Stimulated activated CD4-positive, alpha-beta T cell treated with anti-CD3 and anti-CD28 coated beads, Interleukin-1b, Interleukin-23, amount 100 ng/mL, for 4 hours (primary cell): ENCODE measurements at places on chromosomes 12 and 14.

- no peak for DNase-seq
Observed at GRCh38 chr12:3553681-3554370, 62.8 kb downstream of the PRMT8 start.

DNA sequence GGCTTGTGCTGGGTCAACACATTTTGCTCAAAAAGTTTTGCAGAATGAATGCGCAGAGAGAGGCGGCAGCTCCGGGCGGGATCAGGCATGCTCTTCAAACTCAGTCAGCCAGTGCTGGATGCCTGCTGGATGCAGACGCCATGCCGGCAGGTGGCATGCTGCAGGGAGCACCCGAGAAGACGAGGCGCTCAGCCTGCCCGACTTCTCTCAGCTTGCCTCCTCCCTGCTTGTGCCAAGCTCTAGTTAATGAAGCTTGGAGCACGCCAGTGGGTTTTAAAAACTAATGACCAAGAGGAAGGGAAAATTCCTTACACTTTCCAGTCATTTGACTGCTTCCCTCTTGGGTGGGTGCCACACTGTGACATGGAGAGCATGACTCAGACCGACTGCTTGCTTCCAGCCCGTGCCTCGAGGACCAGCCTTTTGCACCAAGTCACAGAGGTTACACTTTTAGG, 39.8 kb downstream of the SLC24A4 start:
- no peak for DNase-seq

DNA sequence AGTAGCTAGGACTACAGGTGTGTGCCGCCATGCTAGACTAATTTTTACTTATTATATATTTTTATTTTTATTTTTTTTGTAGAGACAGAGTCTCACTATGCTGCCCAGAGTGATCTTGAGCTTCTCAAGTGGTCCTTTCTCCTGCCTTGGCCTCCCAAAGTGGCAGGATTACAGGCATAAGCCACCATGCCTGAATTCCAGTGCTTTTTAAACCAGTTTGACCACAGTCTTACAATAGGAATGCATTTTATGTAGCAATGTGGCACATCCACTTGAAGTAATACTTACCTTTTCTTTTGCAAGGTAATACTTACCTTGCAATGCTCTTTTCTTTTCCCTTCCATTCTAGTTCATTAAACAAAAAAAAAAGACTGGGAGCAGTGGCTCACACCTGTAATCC, 38.0 kb upstream of the CPM start:
- DNase-seq: no peak

GRCh38 chr12:113399490-113399889, 4.2 kb downstream of the SDS start:
- no peak for DNase-seq

- DNase-seq: no peak
Observed at GRCh38 chr14:50012644-50013043, 103.7 kb downstream of the VCPKMT start.

GRCh38 chr14:89277203-89277602, 139.8 kb downstream of the FOXN3 start:
- no peak for DNase-seq

DNA sequence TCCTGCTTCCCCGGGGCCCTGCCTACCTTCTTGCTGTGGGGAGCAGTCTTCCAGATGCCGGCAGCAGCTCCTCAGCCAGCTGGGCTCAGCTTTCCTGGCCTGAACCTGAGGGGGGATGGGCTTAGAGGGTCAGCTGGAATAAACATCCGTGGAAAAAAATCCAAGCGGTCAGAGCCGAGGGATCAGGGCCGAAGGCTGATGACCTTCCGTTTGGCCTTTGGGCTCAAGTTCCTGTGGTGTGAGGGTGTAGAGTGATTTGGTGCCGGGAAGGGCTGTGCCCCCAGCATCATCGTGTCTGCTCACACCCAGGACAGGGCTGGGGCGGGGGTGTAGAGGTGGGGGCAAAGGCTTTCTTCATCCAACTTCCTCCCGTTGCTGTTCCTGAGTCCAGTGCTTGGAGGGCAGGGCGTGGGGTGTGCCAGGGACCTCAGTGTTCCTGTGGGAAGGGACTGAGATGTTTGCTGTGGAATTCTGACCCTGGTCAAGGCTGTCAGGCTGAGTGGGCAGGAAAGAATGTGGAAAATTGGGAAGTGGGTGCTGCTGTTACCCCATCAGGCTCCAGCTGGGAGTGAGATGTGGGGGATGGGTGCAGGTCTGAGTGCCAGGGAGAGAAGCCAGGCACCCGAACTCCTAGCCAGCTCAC, 2.6 kb downstream of the SMIM41 start:
- no peak for DNase-seq

GRCh38 chr14:100608586-100609330, 21.5 kb upstream of the BEGAIN start:
- no peak for DNase-seq

DNA sequence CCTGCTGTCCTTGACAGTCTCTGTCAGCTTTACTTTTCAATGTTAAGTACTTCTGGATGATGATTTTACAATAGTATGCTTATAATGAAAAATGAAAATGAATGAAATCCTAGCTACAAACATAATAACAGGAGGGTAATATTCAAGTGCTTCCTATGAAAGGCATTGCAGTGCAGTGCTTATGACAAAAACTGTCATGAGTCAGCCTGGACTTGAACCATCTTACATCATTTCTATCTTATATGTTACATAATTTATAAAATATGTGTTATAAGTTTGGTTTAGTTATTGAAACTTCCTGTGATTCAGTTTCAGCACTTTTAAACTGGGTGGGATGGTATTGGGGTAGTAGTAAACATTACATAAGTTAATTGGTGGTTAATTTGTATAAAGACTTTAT, 451.7 kb downstream of the TMEM117 start:
- no peak for DNase-seq

DNA sequence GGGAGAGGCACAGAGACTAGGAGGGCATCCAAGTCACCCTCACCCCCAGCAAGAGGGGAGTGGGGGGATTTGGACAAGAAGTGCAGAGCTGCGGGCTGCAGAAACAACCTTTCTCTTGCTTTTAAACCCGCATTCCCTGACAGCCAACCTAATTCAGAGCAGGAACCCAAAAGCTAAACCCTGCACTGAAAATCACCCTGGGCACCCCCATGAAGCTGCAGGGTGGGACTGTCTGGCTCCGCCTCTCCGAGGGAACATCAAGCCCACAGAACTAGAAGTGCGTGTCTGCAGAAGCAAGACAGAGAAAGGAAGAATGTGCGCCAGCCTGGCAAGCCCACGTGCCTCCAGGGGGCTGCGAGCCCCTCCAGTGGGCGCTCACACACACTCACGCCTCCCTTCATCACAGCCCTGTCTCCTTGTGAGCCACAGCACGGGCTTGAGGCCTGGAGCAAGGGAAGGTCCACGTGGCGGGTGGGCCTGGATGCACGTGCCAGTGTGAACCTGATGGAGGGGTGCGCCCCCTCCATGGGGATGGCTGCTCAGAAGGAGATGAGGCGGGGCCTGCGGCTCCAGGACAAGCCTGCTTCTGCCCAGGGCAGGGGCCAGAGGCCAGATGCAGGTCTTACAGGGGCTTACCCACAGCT, 27.8 kb upstream of the PNMA1 start:
- no peak for DNase-seq

DNA sequence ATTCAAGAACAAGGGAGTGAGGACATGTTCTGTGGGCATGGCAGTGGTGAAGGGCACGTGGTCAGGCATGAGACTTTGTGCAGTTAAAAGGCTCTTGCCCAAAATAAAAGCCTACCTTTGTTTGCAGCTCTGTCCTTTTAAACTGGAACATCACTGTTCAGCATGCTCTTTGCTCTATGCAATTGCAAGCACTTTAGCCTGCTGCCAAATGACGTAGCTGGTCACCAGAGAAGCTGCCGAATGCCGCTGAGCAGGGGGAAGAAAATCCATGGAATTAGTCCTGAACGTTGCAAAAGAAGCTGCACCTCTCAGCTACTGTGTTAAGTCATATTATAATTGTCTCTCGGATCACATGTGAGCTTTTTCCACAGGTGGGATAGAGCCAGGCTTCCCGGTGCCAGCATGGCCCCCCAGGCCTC, 176.3 kb upstream of the DIO2 start:
- DNase-seq: no peak

DNA sequence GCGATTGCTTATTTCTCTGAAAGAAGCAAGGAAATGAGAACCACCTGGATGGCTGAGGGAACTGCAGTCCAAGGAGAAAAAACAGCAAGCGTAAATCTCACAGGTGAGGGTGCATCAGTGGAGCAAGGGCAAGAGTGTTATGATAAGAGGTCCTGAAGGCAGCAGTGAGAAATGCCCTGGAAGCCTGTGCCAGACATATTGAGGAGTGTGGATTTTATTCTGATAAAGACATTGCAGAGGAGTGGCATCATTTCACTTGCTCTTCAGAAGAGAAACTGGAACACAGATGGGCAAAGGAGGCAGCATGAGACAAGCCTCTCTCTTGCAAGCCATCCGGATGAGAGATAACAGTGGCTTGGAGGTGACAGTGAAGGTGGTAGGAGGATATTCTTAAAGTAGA, 78.5 kb downstream of the PDE3A start:
- no peak for DNase-seq

- no peak for DNase-seq
Observed at GRCh38 chr14:89900802-89901201, 53.7 kb downstream of the EFCAB11 start.

- DNase-seq: no peak
Observed at GRCh38 chr12:2300886-2301285, 248.1 kb downstream of the CACNA1C start.

DNA sequence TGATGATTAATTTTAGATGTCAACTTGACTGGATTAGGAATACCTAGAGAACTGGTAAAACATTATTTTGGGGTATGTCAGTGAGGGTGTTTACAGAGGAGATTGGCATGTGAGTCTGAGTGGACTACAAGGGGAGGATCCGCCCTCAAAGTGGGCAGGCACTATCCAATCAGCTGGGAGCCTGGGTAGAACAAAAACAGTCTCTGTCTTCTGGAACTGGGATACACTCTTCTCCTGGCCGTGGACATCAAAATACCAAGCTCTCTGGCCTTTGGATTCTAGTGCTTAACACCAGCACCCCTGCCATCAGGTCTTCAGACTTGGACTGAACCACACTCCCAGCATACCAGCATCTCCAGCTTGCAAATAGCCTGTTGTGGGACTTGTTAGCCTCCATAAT, 4.4 kb upstream of the SCAF11 start:
- DNase-seq: no peak

- DNase-seq: no peak
Observed at GRCh38 chr14:83478741-83479140, 1945.1 kb upstream of the SEL1L start.

GRCh38 chr14:68911594-68912227, 67.4 kb downstream of the ACTN1 start:
- peak; percentile 61 for DNase-seq

DNA sequence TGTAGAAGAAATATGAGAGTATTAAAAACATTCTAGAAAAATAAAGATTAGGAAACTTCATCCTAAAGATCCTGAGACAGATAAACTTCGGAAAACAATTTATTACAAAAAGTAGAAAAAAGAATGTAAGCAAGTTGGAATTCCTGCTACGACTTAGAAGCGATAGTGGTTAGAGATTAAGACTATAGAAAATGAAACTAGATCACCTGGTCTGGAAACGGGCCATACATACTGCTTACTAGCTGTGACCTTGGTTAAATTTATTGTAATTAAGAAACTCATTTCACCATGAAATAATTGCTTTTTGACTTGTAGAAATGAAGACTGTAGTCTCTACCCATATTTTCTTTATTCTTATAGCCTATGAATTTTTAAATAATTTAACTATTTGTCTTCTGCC, 614.1 kb downstream of the SLC16A7 start:
- DNase-seq: no peak
